ENCODE measurements at places on chromosomes 3 and 15.

- DNase-seq: no peak
Measured at GRCh38 chr15:36468746-36469145, 110.7 kb upstream of the CDIN1 start.

- DNase-seq: no peak
Measured at GRCh38 chr3:174436367-174436766, 422.8 kb upstream of the NAALADL2 start.

- DNase-seq: no peak
Measured at GRCh38 chr3:99962703-99963102, 145.0 kb downstream of the CMSS1 start.

- no peak for DNase-seq
Measured at GRCh38 chr3:126056088-126056487, 27.8 kb downstream of the SLC41A3 start.

GRCh38 chr3:89908711-89909213, 801.3 kb downstream of the EPHA3 start:
- DNase-seq: no peak

- DNase-seq: no peak
Measured at GRCh38 chr3:130543322-130543721, 26.3 kb downstream of the COL6A6 start.

GRCh38 chr3:107729686-107730085, 206.9 kb downstream of the BBX start:
- no peak for DNase-seq

DNA sequence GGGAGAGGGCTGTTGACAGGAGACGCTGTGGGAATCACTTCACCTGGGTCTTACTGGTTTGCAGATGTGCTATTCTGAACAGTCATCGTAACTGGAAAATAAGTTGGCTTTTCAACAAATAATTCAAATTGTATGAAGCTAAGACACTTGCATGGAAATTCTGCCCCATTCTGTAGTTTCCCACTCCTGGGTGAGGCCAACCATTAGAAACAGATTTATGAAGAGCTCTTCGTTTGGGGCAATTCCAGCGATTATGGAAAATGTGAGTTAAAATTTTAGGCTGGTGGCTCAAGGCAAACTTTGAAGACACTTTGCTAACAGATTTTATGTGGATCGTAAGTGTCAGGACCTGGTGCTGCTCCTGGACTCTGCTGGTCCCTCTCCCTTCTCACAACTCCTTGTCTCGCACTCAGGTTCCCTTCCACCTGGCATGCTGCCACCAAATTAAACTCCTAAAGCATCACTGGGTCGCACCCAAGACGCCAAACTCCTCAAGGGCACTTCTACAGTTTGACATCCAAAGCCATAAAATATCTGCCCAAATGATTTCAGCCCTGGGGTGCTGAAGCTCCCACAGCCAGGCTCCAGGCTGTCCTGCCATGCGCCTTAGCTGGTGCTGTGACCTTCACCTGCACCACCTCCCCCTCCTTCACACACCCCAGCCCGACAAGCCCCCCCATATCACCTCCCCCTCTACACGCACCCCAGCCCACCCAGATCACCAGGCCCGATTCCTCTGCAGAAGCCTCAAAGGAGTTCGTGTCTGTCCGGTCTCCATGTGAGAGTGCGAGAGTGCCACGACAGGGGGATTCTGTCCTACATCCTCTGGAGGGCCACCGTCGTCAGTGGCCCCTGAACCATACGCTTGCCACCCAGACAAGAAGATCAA, 138.4 kb downstream of the NSMCE3 start:
- DNase-seq: no peak

- no peak for DNase-seq
Measured at GRCh38 chr15:59976480-59977271, 27.4 kb upstream of the FOXB1 start.

DNA sequence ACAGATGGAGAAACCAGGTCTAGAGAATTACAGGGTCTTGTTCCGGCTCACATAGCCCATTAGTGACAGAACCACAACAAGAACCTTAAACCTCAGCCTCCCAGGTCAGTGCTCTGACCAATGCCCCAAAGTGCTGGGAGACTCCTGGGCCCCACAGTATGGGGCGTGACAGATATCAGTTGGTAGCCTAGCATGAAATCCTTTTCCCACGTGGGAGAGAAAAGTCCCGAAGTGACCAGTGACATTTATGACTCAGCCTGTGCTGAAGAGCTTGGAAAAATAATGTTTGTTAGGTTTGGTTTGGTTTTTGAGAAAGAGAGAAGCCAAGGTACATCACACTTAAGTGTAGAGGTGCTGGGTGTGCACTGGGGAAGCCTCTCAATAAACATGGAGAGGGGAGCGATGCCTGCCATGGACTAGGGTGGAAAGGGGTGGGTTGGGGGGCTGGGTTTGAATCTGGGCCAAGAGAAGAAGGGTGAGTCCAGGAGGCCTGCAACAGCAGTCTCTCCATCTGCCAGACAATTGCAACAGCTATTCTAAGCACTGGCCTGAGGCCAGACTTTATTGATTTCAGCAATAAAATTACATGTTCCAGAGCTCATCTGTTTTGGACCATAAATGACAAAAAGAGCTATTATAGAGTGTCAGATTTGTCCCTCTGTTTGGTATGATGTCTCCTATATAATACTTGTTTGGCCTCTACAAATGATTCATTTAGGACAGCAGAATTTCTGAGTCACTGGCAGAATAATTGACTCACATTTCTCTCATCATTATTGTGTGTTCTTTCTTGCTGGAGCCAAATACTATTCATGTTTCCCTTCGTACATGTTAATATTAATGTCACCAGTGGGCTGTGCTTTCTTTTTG, 43.4 kb downstream of the C2CD4A start:
- DNase-seq: no peak

- DNase-seq: no peak
Measured at GRCh38 chr3:188211476-188211875, 57.5 kb downstream of the LPP start.

DNA sequence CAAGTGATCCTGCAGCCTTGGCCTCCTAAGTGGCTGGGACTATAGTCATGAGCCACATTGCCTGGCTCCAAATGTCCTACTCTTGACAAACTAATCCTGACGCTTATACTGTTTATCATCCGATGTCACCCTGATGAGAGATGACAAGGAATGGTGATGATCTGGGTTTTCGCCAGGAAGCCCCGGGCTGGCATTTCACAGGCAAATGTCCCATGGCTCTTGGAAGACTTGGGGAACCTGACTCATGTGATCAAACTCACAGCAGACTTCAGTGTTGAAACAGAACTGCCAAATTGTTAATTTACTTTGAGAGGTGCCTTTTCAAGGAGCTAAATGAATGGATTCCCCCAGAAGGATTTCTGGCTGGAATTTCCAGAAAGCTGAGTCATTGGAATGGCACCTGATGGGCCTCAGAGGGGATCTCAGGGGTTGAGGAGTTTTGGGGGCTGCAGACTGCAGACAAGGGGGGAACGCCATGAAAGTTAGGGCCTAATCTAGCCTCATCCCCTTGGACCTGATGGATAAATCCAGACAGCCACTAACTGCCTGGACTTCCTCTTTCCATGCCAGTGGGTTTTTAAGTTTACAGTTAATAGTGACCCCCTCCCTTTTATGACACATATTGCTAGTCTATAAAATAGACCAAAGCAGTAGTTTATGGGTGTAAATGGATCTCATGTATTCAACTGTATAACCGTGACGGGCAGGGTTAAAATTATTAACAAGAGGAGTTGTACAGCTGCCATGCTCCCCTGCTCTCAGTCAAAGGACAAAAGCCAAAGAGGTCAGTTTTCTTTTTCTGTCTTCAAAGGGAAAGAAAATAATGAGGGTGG, 146.6 kb downstream of the CHSY1 start:
- DNase-seq: no peak

- DNase-seq: no peak
Measured at GRCh38 chr15:73806698-73807483, 53.7 kb upstream of the INSYN1 start.

DNA sequence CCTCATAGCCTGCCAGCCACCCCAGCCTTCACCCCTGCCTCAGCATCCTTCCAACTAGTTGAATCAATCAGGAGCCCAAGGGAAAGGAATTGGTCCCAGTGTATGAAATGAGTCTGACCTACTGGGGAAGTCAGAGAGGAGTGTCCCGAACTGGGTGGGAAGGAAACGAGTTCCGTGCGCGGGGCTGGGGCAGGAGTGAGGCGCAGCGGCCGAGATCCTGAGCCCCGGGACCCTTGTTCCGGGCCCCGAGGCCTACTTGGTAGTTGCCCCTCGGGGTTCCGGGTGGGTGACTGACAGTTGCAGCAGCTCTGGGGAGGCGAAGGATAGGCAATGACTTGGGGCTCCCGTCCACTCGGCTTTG, 1.1 kb upstream of the PLCL2 start:
- no peak for DNase-seq

- peak; percentile 92 for DNase-seq
Measured at GRCh38 chr3:48088749-48089466, 72.7 kb upstream of the MAP4 start.

DNA sequence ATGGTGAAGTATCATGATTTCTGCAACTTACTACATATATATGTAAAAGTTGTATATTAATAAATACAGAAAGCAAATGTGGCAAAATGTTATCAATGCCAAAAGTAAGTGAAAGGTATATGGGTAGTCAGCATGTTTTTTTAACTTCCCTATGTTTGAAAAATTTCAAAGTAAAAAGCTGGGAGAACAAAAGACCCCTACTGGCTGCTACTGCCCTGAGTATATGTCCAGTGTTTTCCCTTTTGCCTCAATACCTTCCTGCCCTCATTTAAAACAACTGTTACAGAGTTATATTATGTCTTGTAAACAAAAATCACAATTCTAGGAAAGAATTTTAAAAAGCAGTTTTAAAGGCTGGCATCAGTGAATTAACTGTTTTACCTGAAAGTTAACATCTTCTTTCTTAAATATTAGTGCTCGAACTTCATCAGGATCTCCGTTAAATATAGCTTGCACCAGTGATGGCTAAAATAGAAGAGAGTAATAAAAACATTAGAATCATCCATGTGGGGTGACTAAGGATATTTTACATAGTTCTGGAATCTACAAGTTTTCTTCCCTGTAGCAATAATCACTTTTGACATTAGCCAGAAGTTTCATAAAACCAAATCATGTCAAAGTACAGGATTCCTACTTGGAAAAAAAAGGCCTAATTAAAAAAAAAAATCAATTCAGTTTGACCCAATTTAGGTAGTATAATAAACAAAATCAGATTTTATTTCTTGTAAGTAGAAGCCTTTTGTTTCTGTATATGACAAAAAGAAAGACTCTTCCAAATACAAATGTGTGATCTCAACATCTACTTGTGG, 2.7 kb downstream of the ANKRD28 start:
- no peak for DNase-seq

DNA sequence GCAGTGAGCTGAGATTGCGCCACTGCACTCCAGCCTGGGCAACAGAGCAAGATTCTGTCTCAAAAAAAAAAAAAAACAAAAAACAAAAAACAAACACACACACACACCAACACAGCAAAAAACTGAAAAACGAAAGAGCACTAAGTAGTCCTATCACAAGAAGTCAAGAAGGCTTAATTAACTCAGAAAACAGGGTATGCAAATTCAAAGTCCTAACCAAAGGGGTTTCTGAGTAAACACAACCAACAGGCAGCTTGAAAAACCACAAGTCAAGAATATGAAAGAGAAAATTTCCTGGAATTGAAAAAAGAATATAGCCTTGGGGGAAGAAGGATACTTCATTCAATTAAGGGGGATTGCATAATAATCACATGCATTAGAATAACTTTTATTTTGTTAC, 37.7 kb upstream of the PARP14 start:
- no peak for DNase-seq

DNA sequence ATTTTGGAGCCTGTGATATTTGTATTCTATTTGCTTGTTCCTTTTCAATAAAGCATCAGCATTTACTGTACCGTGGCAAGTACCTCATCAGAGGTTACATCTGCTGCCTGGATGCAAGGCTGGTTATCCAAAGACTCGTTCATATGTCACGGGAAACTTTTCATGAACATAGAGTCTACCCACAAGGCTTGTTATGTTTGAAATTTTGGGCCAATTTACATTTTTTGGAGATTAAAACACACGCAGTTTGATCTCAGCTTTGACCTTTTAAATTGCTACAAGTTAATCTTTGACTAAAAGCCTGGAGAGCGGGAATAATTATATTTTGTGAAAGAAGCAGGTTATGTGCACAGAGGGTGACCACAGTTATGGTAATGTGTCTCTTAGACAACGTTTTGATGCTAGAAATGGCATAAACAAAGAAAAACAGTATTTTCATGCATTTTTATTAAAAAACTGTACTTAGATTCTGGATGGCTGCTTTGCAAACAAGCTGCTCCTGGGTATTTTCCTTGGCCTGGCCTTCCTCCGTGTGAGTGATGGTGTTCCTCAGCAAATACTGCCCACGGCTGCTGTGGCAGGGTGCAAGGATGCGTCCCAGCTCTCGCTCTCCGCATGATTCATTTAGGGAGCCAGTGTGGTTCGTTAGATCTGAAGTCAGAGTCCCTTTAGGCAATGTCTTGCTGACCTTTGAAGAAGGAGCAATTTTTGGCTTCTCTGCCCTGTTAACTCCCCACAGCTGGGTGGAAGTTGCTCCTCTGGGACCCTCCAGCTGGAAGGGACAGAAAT, 27.1 kb downstream of the CHST2 start:
- DNase-seq: no peak

DNA sequence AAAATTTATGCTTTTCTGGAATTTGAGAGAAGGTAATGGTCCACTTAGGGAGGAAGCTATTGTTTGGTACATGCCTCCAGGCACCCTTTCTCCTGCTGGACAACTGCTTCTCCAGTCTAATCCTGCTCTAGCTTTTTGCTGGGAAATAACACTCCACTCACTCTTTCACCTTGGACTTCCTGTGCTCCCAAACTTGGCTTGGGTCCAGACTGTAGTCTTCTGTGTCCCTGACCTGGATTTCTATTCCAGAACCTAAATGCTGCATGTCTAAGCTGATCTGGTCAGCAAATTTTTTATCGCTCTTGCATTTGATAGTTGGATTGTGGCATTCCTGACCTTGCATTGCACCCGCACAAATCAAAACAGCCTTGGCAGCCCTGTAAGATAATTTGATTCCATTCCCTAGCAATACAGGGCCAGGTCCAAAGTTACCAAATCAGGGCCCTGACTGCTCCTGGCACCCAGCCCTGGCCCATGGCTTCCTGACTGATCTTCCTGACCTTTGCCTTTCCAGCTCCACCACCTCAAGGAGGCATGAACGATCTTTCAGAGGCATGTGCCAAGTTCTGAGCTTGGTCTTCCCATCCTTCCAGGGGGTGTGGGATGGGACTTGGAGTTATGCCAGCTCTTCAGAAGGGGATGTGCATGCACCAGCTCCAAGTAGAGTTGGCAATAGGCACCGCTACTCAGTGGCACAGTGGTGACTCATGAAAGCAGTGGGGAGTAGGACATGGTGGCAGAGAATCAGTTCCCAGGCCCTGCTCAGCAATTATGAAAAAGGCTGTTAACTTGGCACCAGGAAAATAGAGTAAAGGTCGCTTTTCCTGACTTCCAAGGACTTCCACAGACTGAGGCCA, 43.9 kb upstream of the GOLGA8J start:
- DNase-seq: no peak

DNA sequence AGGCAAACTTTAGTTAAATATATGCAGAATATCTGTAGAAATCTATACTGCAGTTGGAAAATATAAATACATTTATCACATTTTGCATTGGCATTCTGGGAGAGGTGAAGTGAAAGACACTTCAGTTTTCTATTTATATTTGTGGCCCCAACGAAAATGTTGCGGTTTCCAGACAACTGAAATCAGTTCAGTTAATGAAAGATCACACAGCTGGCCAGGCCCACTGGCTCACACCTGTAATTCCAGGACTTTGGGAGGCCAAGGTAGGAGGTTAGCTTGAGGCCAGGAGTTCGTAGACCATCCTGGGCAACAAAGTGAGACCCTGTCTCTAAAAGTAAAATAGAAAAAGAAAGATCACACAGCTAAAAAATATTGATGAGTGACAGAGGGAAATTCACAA, 11.9 kb upstream of the CLASP2 start:
- no peak for DNase-seq

All from activated T-cell treated with anti-CD3 and anti-CD28 coated beads for 1 hour (primary cell).